ENCODE measurements at places on chromosomes 12 and 14. TPM values are rescaled to one million over a fixed set of nuclear protein-coding genes. Genes with fewer than 3 reads are reported as not detected.

DNA sequence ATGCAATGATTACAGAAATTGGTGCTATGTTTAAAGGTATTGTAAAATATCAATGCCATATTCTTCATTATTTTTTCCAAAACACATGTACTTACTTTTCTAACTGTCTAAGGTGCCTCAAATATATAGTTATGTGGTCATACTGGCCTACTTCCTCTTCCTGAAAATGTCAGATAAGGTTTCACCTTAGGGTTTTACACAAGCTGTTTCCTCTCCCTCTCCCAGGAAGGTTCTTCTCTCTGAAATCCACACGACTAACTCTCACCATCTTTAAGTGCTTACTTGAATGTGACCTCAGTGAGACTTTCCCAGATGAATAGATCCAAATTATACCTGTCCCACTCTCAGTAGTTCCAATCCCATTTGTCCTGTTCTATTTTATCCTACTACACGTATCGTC is 11.6 kb upstream of the CLEC4D start:
- no peaks in the 10 kb centered on the region for H3K27me3 ChIP-seq
- H3K27ac ChIP-seq = no peak overlapping the region
- DNase-seq = no peak

- H3K27ac ChIP-seq = no peak overlapping the region
- DNase-seq = peak; percentile 51
- H3K4me1 ChIP-seq = no peaks in the 10 kb centered on the region
- no peaks in the 10 kb centered on the region for H3K36me3 ChIP-seq
Measured at GRCh38 chr12:52258335-52258901, 16.0 kb upstream of the KRT86 start.

GRCh38 chr12:116057356-116057755 is 220.1 kb downstream of the MED13L start:
- H3K27me3 ChIP-seq = no peaks in the 10 kb centered on the region
- no peaks in the 10 kb centered on the region for H3K36me3 ChIP-seq
- H3K27ac ChIP-seq = no peak overlapping the region
- H3K4me1 ChIP-seq = peaks cover 12% of the 10 kb centered on the region
- H3K4me3 ChIP-seq = no peak overlapping the region

Gene ZNF664
- total RNA-seq = 78.3 TPM

DNA sequence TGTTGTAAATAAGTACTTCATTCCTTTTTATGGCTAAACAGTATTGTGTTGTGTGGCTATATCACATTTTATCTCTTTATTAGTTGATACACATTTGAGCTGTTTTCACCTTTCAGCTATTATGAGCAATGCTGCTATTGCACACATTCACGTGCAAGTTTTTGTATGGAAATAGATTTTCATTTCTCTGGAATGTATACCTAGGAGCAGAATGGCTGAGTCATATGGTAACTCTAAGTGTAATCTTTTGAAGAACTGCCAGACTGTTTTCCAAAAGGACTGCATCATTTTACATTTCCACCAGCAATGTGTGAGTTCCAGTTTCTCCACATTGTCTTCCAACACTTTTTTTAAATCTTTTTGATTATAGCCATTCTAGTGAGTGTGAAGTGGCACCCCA is 134.0 kb downstream of the SRGAP1 start:
- no peak for DNase-seq
- no peak overlapping the region for H3K27ac ChIP-seq
- no peaks in the 10 kb centered on the region for H3K27me3 ChIP-seq
- H3K4me1 ChIP-seq = no peaks in the 10 kb centered on the region
- no peak overlapping the region for H3K4me3 ChIP-seq

GRCh38 chr12:125262851-125263250 is 197.6 kb downstream of the AACS start:
- no peak overlapping the region for H3K27ac ChIP-seq
- H3K36me3 ChIP-seq = no peaks in the 10 kb centered on the region
- no peaks in the 10 kb centered on the region for H3K27me3 ChIP-seq
